ENCODE measurements at places on chromosomes 2 and 18.

DNA sequence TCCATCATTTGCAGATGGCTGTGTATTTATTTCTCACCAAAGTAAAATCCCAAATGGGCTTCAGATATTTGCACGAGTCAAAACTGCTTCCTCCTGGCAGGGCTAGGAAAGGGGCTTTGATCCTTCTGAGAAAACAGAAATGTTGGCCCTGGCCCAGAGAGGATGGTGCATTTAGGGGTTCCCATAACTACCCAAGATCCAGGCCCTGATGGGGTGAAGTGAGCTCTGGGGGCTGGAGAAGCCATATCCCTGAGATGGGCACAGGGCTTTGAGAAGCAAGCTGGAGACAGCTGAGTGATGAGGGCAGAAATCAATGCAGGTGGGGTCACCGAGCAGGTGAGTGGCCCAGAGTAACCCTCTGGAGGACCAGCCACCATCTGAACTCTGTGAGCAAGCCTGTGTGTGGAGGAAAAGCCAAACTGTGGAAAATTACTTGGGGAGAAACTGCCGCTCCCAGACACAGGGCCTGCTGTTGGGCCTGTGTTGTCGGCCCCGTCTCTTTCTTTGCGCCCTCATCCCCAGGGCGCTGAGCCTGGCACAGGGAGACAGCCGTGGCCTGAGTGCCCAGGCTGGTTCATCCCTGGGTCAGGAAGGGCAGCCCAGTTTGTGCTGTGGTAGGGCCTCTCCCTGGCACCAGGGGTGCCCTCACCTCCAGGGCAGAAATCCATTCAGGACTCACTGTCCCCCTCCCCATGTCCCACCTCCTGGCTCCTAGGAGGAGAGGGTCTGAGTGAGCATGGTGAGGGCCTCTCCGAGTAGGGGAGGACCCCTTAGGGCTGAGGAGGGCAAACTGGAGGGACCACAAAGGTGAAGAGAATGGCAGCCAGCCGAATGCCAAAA is 167.8 kb upstream of the HAAO start:
- no peak for DNase-seq

DNA sequence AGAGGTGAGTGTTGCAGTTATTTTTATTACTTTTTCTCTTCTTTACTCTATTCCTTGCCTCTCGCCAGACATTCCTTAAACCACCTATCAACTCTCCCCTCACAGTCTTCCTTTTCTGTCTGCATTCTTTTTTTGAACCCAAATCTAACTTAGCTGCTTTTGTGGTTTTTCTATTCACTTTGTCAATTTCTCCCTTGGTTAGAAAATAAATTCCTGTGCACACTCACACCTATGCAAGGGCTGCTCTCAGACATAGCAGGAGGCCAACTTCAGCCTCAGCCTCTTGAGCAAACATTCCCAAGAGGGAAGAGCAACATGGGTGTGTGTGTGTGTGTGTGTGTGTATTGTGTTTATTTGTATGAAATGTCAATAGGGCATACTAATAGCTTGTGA is 808.6 kb downstream of the RNF144A start:
- no peak for DNase-seq

GRCh38 chr2:69704446-69704845 is 37.5 kb upstream of the ANXA4 start:
- no peak for DNase-seq

GRCh38 chr18:2060086-2060485 is 511.2 kb downstream of the METTL4 start:
- no peak for DNase-seq
